ENCODE measurements at places on chromosomes 11 and 22.

GRCh38 chr11:34464591-34465051 is 25.9 kb downstream of the CAT start:
- DNase-seq, result peak; percentile 13

DNA sequence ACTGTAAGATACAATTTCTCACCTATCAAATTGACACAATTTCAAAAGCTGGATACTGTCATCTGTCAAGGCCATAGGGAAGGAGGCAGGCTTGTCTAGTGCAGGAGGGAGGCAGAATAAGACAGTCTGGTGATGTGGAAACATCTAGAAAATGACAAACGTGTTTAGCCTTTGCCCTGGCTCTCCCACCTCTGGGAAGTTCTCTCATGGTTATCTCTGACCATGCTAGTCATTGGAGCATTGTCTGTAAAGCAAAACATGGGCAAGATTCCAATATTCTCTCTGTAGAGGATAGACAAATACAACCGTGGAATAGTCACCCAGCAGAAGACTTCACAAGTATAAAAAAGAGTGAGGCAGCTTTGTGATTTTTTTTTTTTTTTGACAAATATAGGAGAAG is 9.1 kb upstream of the SERHL2 start:
- no peak for DNase-seq

GRCh38 chr11:128297091-128297651 is 290.2 kb downstream of the ETS1 start:
- no peak for DNase-seq

- DNase-seq, result no peak
Measured at GRCh38 chr22:27881421-27881820, 37.6 kb downstream of the PITPNB start.

DNA sequence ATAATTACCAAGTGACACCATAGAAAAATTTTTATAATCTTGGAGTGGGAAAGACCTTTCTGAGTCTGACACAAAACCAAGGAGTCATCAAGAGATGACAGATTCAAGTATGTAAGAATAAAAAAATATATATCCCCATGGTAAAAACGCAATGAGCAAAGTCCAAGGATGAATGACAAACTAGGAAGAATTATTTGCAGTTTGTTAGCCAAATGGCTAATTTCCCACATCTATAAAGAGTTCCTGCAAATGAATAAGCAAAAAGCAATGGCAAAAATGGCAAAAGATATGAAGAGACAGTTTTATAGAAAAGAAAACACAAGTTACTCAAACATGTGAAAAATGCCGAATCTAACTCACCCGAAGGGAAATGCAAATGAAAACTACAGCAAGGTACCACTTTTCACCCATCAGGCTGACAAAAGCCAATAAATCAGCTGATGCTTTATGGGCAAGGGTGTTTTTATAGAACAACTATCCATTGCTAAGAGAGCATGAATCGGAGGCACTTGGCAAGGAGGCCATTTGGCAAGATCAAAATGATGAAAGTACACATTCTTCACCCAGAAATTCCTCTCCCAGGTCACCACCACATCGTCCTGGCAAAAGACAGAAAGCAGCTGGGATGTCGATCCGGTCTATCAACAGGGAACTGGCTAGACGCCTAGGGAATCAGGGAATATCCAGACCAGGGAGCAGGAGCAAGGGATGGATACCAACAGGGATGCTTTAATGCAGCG is 21.1 kb upstream of the KLHL35 start:
- DNase-seq, result no peak

GRCh38 chr11:113874581-113875233 is 665 bp downstream of the USP28 start:
- DNase-seq, result no peak

DNA sequence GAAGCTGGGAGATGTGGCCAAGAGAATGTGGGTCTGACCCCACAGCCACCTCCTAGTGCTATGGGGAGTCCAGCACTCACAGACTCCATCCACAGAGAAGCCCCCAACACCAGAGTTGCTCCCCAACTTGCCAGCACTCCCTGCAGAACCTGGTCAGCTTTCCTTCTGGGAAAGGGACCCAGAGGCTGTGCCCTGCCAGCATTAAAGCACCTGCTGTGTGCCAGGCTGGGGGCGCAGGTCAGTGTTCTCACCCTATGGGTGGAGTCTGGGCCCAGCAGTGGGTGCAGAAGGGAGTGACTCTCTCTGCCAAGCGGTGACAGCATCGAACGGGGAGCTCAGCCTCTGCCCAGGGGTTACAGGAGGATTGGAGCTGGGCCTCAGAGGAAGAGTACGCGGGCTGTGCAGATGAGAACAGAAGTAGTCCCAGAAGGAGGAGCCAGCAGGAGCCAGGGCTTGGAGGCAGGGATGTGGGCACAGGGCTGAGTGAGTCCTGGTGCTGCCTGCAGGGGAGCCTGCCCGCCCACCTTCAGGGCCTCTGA is 114.4 kb downstream of the MPPED1 start:
- no peak for DNase-seq

DNA sequence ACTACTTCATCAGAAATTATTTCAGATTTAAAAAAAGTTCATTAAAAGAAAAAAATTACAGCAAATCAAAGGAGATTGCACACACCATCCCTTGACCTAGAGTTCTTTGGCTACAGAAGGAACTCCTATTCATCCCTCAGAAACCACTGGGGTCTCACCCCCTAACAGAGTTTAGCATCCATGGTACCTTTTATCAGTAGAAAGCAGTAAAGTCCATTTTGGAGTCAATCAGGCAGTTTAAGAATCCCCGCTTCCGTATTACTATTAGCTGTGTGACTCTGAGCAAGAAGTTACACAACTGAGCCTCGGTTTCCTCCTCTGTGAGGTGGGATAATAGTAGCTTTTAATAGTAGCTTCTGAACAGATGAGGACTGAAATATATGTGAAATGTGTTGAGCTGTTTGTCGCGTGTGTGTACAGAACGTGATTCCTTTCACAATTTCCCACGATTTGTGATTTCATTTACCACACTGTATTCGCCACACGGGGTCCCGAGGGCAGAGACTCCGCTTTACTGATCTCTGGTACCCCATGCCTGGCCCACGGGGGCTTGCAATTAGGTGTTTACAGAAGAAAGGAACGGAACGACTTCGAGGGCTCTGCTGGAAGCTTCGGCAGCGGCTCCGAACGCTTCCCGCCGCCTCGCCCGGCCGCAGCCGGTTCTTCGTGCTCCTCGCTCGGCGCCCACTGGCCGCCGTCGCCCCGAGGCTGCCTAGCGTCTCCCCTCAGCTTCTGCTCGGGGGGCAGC is 72.5 kb upstream of the ZBED5 start:
- no peak for DNase-seq

DNA sequence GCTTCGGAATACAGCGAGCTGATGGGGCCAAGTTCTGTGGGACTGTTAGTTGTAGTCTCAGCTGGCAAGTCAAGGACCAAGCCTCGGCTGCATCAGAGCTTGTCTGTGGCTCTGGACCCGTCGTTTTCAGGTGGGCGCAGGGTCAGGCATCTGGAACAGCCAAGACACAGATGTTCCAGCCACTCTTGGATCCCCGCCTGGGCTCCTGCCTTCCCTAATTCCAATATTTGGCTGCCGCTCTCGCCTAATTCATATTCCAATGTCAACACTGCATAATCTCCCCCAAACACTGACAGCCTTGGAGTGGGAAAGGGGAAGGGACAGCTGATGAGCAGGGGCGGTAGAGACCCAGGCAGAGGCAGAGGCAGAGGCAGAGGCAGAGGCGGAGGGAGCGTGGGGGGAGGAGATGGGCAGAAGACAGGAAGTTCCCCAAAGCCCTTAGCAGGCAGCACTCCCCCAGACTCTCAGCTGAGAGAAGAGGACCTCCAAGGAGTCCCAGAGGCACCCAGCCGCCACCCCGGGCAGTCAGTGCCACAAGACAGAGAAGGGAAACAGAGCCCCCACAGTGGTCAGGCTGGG is 49.6 kb upstream of the SLC35C1 start:
- DNase-seq, result no peak

All from SIG-M5 (cell line).